ENCODE measurements at places on chromosomes 4 and X.

DNA sequence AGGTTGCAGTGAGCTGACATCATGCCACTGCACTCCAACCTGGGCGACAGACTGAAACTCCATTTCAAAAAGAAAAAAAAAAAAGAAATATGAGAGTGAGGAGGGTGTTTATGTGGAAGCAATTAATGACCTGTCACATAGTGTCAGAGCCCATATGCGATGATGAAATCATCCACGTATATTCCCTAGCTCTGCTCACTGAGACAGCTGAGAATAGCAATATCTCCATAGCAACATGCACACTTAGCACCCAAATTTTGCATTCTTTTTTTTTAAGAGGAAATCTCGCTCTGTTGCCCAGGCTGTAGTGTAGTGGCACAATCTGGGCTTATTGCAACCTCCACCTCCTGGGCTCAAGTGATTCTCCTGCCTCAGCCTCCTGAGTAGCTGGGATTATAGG, 31.5 kb upstream of the OPHN1 start:
- DNase-seq: no peak
- H3K4me3 ChIP-seq: no peak overlapping the region
- H3K36me3 ChIP-seq: no peaks in the 10 kb centered on the region
- H3K27ac ChIP-seq: no peak overlapping the region
- H3K4me1 ChIP-seq: no peaks in the 10 kb centered on the region

- H3K27ac ChIP-seq: no peak overlapping the region
- no peak for DNase-seq
- no peak overlapping the region for H3K4me3 ChIP-seq
- no peaks in the 10 kb centered on the region for H3K36me3 ChIP-seq
- no peaks in the 10 kb centered on the region for H3K4me1 ChIP-seq
- no peaks in the 10 kb centered on the region for H3K27me3 ChIP-seq
Observed at GRCh38 chr4:181330654-181331201, 912.5 kb upstream of the TENM3 start.

- H3K27me3 ChIP-seq: peaks cover 13% of the 10 kb centered on the region
- H3K4me3 ChIP-seq: no peak overlapping the region
- no peak for DNase-seq
- no peaks in the 10 kb centered on the region for H3K36me3 ChIP-seq
- H3K4me1 ChIP-seq: no peaks in the 10 kb centered on the region
Observed at GRCh38 chr4:2298532-2298991, 36.7 kb upstream of the MXD4 start.

DNA sequence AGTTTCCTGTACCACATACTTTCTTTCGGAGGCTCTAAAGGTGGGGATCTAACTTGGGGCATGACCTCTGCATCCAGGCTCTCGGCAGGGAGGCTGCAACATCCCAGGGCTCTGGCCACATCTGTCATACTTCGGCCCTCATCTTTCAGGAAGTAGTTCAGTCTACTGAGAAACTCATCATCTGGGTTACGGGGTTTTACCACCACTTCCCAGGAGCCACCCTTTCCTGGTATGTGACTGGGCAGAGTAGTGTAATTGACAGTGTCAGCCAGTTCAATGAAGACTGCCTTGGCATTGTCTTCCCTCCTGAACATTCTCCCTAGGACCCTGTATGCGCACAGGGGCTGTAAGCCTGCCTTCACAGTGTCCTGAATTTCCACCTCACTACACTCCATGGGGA, 2.8 kb downstream of the PNMA5 start:
- no peaks in the 10 kb centered on the region for H3K4me1 ChIP-seq
- no peaks in the 10 kb centered on the region for H3K36me3 ChIP-seq
- H3K4me3 ChIP-seq: no peak overlapping the region
- peaks cover 2% of the 10 kb centered on the region for H3K27me3 ChIP-seq
- no peak overlapping the region for H3K27ac ChIP-seq
- DNase-seq: no peak

DNA sequence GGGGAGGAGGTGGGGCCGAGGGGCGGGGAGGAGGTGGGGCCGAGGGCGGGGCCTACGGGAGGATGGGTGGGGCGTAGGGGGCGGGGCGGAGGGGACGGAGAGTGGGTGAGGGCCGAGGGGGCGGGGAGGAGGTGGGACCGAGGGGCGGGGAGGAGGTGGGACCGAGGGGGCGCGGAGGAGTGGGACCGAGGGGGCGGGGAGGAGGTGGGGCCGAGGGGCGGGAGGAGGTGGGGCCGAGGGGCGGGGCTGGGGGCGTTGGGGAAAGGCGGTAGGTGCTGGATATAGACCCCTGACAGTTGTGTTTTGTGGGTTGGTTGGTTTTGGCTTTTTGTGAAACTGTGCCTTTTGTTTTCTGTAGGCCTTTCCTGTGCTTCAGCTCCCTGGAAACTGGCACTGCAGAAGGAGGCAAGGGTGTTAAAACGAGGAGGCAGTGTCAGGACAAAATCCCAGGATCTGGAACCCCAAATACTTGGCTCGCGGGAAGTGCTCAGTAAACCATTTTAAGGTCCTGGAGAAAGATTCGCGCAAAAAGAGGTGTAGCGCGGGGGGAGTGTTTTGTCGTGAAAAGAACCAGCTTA, 580 bp upstream of the MMGT1 start:
- H3K27me3 ChIP-seq: no peaks in the 10 kb centered on the region
- peak; percentile 52 for DNase-seq
- H3K27ac ChIP-seq: no peak overlapping the region

DNA sequence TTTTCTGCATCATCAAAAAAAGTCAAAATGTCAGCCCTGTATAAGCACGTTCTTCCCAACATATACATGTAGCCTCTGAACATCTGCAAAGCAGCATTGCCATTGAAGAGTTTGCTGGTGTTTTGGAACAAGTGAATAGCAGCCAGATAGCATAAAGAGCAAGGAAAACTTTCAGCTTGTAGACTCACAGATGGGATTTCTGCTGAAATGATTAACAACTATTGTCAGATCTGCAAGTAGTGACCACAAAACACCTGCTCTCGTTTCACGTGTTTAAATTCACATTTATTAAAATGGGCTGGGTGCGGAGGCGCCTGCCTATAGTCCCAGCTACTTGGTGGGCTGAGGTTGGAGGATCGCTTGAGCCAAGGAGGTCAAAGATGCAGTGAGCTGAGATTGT, 123.7 kb downstream of the SPRY1 start:
- no peak for DNase-seq
- peaks cover 1% of the 10 kb centered on the region for H3K4me1 ChIP-seq
- H3K27ac ChIP-seq: no peak overlapping the region
- H3K4me3 ChIP-seq: no peak overlapping the region

DNA sequence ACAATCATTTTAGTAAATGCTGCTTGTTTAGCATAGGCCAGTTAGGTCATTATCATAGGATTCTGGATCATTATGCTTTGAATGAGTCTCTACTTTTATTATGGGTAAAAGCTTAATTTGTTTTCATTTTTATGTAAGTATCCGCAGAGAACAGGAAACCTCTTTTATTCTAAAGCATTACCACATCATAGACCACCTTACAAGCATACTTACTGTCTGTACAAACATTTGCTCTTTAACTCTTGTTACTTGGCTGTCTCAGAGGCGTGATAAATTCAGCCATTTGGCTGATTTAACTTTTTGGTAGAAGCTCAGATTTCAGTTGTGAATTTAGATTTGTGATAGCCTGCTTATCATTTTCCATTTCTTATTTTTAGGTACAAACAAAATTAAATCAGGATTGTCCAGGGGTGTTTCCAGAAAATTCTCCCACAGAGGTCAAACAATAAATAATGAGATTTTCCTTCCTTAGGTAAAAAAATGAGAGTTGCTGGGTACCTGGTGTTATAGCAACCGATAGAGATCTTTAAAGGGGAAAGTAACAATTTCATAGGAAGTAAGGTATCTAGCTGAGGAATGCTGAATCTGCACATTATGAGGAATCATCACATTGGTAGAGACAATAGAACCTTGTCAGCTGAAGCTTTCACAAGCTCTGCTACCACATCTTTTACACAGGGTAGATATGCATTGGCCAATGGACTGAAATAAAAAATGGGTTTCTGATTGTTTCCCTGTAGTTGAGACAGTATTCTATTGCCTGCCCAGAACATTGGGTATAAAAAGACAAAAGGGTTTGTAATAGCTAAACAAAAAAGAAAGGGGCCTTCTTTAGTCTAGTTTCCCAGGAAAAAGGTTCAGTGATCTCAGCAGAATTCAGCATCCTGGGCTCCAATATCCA, 62.5 kb downstream of the NDNF start:
- no peaks in the 10 kb centered on the region for H3K36me3 ChIP-seq
- no peaks in the 10 kb centered on the region for H3K4me1 ChIP-seq
- H3K4me3 ChIP-seq: no peak overlapping the region
- no peaks in the 10 kb centered on the region for H3K27me3 ChIP-seq
- no peak overlapping the region for H3K27ac ChIP-seq

DNA sequence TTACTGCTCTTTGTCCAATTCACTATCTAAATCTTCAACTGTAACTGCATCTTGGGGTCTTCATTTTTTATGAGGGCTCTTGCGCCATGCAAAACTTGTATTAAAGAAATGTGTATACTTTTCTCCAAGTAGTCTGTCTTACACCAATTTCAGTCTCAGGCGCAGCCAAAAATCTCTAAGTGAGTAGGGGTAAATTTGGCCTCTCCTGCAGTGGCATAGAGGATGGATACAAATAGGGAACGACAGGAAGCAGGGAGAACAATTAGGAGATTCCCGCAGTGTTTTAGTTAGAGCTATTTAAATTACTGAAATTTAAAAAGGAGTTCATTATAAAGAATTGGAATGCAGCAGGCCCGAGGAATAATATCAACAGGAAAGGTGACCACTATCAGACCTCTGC, 30.2 kb downstream of the DMP1 start:
- H3K4me1 ChIP-seq: no peaks in the 10 kb centered on the region
- H3K27me3 ChIP-seq: no peaks in the 10 kb centered on the region
- H3K4me3 ChIP-seq: no peak overlapping the region
- H3K27ac ChIP-seq: no peak overlapping the region
- no peak for DNase-seq

DNA sequence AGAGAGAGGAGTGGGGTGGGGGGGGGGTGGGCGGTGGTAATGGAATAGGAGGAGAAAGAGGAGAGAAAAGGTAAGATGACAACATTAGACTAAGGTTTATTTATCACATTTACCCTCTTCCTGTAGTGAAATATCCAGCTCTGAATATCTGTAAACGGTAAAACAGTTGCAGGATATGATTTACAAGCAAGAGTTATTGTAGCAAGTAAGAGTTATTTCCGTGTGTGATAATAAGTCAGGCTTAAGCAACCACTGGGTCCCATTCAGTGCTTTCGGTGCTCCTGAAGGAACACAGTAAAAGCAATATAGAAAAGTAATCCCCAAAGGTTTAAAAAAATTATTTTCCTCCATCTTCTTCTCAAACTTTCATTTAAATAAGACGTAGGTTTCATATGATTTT, 103.6 kb downstream of the MANBA start:
- no peak for DNase-seq
- no peak overlapping the region for H3K27ac ChIP-seq
- H3K36me3 ChIP-seq: peaks cover 9% of the 10 kb centered on the region
- H3K27me3 ChIP-seq: no peaks in the 10 kb centered on the region

- H3K27me3 ChIP-seq: peaks cover 1% of the 10 kb centered on the region
- H3K4me3 ChIP-seq: no peak overlapping the region
- no peaks in the 10 kb centered on the region for H3K36me3 ChIP-seq
- no peak overlapping the region for H3K27ac ChIP-seq
Observed at GRCh38 chr4:8201321-8201781, 2.3 kb downstream of the SH3TC1 start.

GRCh38 chr4:8831221-8832112, 40.2 kb downstream of the HMX1 start:
- no peaks in the 10 kb centered on the region for H3K36me3 ChIP-seq
- no peak overlapping the region for H3K27ac ChIP-seq

DNA sequence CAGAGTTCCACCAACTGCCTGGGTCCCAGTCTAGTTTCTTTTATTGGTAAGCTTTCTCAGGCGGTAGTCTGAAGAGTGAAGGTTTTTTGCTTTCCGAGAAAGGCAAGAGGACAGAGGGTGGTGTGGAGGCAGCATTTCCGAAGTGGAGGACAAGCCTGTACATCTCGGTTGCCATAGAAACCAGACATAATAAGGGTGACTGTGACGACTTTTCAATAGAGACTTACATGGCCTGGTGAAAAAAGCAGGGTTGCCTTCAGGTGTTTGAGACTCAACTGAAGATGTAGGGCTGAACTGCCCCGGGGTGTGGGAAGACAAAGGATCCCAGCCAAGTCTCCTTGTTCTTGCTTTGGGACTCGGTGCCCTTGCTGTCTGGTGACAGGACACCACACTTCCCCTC, 53.6 kb upstream of the RAB40AL start:
- H3K27ac ChIP-seq: no peak overlapping the region
- no peak for DNase-seq
- H3K36me3 ChIP-seq: peaks cover 4% of the 10 kb centered on the region
- no peak overlapping the region for H3K4me3 ChIP-seq

DNA sequence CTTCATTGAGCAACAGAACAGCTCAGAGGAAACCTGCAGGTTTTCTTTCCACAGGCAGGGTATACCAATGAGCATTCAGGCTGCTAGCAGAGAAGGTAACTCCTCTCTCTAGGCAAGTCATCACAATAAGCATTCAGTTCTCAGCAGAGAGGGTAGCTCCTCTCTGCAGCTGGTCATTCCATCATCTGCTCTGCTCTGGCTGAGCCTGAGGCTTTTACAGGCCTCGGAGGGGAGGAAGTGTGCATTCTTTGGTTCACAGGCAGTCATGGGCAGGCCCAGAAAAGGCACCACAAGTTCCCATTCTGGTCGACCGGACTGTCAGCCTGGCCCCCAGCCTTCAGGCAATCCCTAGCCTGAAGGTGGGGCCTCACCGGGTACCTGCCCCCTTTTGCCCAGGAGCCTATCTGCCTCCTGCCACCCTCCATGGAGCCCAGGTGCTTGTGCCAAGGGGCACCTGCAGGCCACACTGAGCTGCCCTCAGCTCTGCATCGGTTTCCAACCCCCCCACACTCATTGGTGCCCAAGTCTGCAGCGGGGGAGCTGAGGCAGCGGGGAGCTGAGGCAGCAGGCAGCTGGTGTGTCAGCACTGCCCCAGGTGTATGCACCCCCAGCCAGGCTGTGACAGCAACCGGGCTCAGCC, 83.1 kb downstream of the PRDM5 start:
- no peaks in the 10 kb centered on the region for H3K27me3 ChIP-seq
- peaks cover 3% of the 10 kb centered on the region for H3K4me1 ChIP-seq
- H3K4me3 ChIP-seq: no peak overlapping the region
- H3K36me3 ChIP-seq: no peaks in the 10 kb centered on the region

DNA sequence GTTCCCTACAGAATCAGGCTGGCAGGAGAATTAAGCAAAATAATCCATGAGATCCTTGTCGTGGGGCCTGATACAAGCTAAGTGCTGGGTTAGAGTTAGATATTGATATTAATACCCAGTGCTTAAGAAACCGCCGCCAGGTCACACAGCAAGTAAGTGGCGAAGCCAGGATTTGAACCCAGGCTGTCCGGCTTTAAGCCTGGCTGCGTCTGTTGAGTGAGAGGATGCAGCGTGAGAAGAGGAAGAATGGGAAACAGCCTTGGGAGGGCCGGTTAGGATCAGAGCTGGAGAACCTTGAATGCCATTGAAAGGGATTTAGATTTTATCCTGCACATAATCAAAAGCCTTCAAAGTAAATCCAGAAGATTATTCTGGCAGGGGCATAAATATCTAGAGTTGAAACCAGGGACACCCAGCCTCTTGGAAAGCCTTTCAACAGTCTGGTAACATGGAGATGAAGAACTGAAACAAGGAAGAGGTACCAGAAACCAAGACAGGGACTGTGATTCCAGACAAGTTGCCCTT, 64.8 kb upstream of the HELT start:
- no peaks in the 10 kb centered on the region for H3K4me1 ChIP-seq
- no peak overlapping the region for H3K4me3 ChIP-seq
- H3K36me3 ChIP-seq: no peaks in the 10 kb centered on the region
- no peaks in the 10 kb centered on the region for H3K27me3 ChIP-seq

- H3K4me3 ChIP-seq: no peak overlapping the region
- H3K36me3 ChIP-seq: no peaks in the 10 kb centered on the region
- no peak overlapping the region for H3K27ac ChIP-seq
- peak; percentile 92 for DNase-seq
Observed at GRCh38 chr4:73729534-73730165, 10.7 kb upstream of the CXCL8 start.

Measured in IMR-90 (cell line).